ENCODE measurements at places on chromosomes 5 and 9.

GRCh38 chr9:88933607-88934379 is 57.5 kb upstream of the S1PR3 start:
- DNase-seq: no peak

GRCh38 chr5:125261505-125262250 is 515.2 kb upstream of the ZNF608 start:
- no peak for DNase-seq

DNA sequence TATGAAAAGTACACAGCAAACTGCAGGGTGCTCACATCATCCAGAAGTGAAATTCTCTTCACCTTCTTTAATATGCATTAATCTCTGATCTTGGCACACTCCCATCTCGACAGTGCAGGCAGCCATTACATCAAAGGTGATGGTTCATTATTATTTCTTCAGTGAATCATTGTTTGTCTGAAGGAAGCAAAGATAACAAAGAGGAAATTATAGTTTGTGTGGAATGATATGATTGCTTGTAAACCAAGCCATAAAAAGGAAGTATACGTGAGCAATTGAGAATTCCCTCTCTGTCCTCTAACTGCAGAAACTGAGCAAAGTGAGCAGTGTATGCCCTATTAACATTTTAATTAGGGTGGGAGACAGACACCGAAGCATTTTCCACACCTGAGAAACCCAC is 171.6 kb upstream of the PPP1R2B start:
- no peak for DNase-seq

- DNase-seq: no peak
These were observed 21.8 kb downstream of the STOM start for GRCh38 chr9:121348221-121348620.

DNA sequence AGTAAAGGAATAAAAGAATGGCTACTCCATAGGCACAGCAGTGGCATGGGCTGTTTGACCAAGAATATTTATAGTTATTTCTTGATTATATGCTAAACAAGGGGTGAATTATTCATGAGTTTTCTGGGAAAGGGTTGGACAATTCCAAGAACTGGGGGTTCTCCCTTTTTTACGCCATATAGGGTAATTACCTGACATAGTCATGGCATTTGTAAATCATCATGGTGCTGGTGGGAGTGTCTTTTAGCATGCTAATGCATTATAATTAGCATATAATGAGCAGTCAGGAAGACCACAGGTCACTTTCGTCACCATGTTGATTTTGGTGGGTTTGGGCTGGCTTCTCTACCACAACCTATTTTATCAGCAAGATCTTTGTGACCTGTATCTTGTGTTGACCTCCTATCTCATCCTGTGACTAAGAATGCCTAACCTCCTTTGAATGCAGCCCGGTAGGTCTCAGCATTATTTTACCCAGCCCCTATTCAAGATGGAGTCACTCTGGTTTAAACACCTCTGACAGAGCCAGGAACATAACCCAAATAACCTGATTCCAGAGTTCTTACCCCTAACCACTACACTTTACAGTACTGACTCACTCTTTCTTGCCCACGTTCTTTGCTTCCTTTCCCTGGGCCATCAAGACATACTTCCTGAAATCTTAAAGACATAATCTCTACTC is 25.0 kb upstream of the MRPS30 start:
- DNase-seq: no peak

- DNase-seq: no peak
These were observed 38.5 kb upstream of the DEPDC1B start for GRCh38 chr5:60738461-60738860.

Measured in SK-N-SH (cell line).